Stimulated activated CD4-positive, alpha-beta T cell treated with anti-CD3 and anti-CD28 coated beads, Interleukin-4, amount 100 ng/mL, for 4 hours (primary cell): ENCODE measurements at places on chromosomes 16 and 17.
A peak's percentile ranks its signal among the peaks of the same experiment; 100 is the strongest.

- no peak for DNase-seq
Measured at GRCh38 chr17:63764716-63765115, 8.7 kb downstream of the CCDC47 start.

DNA sequence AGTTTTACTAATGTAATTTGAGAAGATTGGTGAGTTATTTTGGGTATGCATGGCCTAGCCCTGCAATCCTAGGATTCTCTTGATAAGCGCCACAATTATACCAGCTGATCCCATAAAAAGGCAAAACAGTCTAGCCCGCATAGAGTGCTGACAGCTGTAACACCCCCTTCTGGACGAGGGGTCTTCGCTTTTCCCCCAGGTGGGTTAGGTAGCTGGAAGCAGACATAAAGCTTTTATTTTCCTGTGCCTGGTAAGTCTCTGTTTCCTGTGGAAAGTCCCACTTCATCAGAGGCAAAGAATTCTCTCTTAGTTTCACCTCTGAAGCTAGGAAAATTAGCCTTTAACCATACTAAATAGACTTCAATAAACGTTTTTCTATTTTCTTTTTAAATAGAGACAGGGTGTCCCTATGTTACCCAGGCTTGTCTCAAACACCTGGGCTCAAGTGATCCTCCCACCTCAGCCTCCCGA is 108.3 kb downstream of the YPEL2 start:
- DNase-seq = no peak

- no peak for DNase-seq
Measured at GRCh38 chr17:59892251-59892923, 356 bp downstream of the TUBD1 start.

DNA sequence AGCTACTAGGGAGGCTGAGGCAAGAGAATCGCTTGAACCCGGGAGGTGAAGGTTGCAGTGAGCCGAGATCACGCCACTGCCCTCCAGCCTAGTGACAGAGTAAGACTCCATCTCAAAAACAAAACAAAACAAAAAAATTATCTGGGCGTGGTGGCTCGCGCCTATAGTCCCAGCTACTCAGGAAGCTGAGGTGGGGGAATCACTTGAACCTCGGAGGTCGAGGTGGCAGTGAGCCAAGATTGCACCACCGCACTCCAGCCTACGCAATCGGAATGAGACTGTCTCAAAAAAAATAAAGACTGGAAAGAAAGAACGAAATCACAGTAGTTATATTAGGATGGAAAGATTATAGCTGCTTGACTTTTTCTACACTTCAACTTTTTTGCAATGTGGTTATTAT is 18.9 kb downstream of the COG1 start:
- peak; percentile 46 for DNase-seq

DNA sequence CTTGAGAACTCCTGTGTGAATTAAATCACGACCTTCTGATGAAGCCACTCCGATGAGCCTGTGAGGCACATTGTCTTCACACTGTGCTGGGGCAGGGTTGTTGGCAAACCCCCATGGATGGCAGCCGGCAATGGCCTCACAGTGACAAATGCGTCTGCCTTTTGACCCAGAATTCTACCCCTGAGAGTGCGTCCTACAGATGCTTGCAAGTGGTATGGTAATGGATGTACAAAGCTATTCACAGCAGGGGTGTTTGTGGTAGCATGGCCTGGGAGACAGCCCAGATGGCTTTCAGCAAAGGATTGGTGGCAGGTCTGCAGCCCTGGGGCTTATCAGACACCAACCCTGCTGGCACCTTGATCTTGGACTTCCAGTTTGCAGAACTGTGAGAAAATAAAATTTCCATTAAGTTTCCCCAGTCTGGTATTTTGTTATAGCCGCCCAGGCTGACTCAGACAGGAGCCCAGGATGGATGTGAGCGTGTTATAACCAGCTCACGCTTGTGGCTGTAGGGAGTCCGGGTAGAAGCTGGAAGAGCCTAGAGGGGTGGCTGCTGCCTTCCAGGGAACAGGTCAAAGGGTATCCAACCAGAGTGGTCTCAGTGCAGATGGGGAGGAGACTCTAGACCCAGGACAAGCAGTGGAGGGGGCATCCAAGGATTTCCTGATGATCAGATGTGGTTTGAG is 10.1 kb downstream of the AFMID start:
- DNase-seq = no peak

GRCh38 chr17:79938336-79939093 is 97.2 kb downstream of the TBC1D16 start:
- DNase-seq = no peak

- DNase-seq = no peak
Measured at GRCh38 chr17:48617471-48618255, 2.6 kb upstream of the HOXB8 start.
